Daoy (cell line): ENCODE measurements at places on chromosomes 3 and 15. TPM values are rescaled to one million over a fixed set of nuclear protein-coding genes. Genes with fewer than 3 reads are reported as not detected.

Gene SLITRK3
- total RNA-seq, result not detected in 2 replicates

Gene CHRD
- 0.11 and 1.6 TPM in 2 replicates for total RNA-seq

Gene ZNF501
- total RNA-seq, result 1.3 and 2.7 TPM in 2 replicates

Gene TTC14
- total RNA-seq, result 41.4 and 65.6 TPM in 2 replicates

Gene ACTRT3
- total RNA-seq, result not detected in 2 replicates
